Heart right ventricle (tissue), 16 donors: ENCODE measurements at places on chromosomes 7 and 10.

- peak; percentile 63 for DNase-seq
These were observed 52.7 kb upstream of the SLC29A3 start for GRCh38 chr10:71266147-71266917.

- DNase-seq: no peak
These were observed 25.4 kb downstream of the HECW1 start for GRCh38 chr7:43137811-43138210.

GRCh38 chr10:119782981-119783664 lies 57.3 kb downstream of the INPP5F start:
- DNase-seq: no peak

- DNase-seq: no peak
These were observed 809 bp downstream of the HOXA9 start for GRCh38 chr7:27164367-27165088.

- DNase-seq: no peak
These were observed 15.8 kb downstream of the VOPP1 start for GRCh38 chr7:55556492-55556891.

DNA sequence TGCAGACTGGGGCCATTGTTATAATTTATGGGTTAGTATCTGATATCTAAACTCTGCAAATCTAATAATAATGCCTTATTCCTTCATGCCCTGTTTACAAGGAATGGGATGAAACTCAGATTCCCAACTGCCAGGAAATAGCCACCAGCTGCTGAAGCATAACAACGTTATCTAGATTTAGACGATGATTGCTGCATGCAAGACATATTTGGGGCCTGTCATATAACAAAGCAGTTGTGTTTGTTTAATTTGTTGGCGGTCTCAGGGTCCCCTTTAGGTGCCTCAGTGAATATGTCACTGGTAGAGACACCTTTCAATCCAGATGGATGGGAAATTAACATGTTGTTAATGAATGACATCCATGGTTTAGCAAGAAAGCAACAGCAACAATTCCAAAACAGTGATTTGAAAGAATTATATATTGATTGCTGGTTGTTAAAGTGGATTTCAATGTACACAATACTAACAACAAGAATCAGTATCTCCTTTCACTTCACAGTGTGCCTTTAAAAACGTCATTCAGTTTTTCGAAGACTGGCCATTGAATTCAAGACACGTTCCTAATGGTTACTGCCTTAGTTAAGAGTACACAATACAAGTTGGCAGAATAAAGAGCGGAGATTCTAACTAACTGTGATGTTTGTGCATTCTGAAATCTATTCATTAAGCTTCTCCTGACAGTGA lies 860.6 kb upstream of the CELF2 start:
- DNase-seq: no peak

- DNase-seq: no peak
These were observed 521.4 kb upstream of the GHITM start for GRCh38 chr10:83617692-83618545.

- DNase-seq: no peak
These were observed 8.4 kb downstream of the INHBA start for GRCh38 chr7:41694495-41694894.

- no peak for DNase-seq
These were observed 33.5 kb upstream of the TARP start for GRCh38 chr7:38306914-38307313.
